RPMI7951 (cell line): ENCODE measurements at places on chromosomes 12 and 14. TPM values are rescaled to one million over a fixed set of nuclear protein-coding genes. Genes with fewer than 3 reads are reported as not detected.

CLEC4A gene
- 0.48 TPM in 1 of 2 replicates, not detected in the other for total RNA-seq

HSPA2 gene
- 10.0 and 11.2 TPM in 2 replicates for total RNA-seq

TRHDE gene
- total RNA-seq, result 1.2 and 2.3 TPM in 2 replicates

EMC9 gene
- 25.8 and 32.6 TPM in 2 replicates for total RNA-seq

CD163 gene
- not detected in 2 replicates for total RNA-seq

ADSS1 gene
- total RNA-seq, result 1.6 and 3.2 TPM in 2 replicates

CCDC175 gene
- total RNA-seq, result not detected in 2 replicates

MMP17 gene
- total RNA-seq, result 48.7 and 50.9 TPM in 2 replicates

EPYC gene
- total RNA-seq, result not detected in 2 replicates

RGS6 gene
- under 0.01 TPM in 1 of 2 replicates, not detected in the other for total RNA-seq
